ENCODE measurements at places on chromosomes 5 and 9.

- DNase-seq = no peak
Measured at GRCh38 chr9:104319685-104320084, 184.4 kb upstream of the OR13F1 start.

DNA sequence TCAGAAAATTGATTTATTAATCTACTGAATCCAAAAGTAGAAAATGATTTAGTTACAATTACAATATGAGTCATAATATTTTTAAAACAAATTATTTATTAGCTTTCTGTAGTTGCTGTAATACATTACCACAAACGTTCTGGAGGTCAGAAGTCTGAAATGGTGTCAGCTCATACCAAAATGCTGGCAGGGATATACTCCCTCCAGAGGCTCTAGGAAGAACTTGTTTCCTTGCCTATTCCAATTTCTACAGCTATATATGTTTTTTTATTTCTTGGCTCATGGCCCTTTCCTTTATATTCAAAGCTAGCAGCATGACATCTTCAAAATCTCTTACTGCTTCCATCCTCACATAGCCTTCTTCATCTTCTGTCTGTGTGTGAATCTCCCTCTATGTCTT lies 667.9 kb upstream of the ITGA1 start:
- DNase-seq = no peak

DNA sequence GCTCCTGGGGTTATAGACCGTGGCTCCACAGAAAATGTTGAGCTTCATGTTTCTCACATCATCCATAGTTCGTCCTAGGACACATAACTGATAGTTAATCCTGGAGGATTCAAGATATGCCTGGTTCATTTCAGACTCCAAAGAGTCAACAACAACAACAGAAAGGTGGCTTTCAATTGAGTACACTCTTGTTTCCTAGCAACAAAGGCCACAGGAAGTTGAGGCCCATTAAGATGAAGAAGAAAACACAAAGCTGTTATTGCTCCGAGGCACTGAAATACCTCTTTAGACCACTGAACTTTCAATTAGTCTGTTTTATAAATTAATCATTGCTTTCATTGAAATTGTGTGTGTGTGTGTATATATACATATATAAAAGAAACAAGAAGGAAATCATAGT lies 154.5 kb downstream of the YIPF5 start:
- no peak for DNase-seq

GRCh38 chr5:54932789-54933188 lies 52.6 kb downstream of the ESM1 start:
- DNase-seq = no peak

DNA sequence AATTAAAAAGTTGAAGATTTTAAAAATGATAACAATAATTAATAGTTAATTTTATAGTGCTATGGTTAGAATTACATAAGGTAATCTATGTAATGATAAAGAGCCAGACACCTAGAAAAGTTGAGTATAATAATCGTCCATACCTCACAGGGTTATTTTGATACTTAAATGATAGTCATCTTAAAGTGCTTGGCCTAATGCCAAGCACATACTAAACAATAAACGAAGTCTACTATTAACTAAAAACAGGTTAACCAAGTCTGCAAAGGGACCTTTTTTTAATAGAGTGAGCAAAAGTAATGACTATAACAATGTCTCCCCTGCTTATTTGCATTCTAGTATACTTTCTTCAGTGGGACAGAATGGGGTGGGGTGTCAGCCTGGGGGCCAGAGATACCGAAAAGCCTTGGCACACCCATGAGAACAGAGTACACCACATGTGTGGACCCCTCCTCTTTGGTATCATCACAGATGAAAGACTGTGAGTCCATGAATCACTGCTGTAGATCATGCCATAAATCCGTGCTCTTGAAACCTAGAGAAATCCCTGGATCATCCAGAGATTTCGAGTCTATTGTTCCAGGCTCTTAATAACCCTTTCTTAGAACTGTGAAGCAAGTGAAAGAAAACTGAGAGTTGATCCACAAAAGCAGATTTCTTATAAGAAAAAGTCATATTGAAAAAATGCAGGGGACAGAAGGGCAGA lies 249.5 kb downstream of the PRELID2 start:
- DNase-seq = no peak

DNA sequence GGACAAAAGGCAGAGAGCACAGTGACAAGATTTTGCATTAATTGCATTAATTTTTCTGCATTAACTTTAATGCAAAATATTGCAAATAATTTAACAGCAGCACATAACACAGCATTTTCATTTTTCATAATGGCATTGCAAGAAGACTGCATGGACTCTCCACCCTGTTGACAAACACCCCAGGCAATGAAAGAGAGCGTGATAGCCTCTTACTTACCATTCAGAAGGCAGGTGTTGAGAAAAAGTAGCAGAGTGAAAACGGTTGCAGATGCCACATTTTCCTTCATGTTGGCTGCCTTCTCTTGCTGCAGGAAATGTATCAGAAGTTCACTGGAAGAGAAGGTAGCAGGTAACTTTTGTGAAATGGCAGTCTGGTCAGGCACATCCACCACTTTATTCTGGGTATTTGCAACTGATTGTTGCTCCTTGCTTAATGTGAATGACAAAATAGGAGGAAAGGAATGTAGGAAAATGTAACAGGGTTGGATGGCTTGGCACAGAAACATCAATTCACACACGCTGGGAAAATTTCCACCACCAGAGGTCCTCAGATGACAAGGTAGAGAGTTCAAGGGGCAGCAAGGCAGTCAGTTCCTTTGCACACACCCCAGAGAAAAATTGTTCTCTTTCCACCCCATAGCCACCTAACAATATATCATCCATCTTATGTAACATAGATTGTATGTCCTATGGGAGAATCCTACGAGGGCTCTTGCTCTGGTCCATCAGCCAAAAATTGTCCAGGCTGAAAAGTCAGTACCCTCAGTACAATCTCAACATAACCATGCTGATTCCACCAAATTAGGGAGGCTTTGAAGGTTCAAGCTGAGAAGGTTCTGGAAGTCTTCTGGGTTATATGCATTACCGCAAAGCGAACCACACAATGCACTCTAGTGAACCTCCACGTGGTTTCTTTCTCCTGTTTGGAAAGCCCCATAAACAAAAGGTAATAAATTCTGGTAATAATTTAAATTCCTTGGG lies 41.9 kb upstream of the AGXT2 start:
- DNase-seq = peak; percentile 14

All from stimulated activated CD8-positive, alpha-beta memory T cell treated with anti-CD3 and anti-CD28 coated beads, Interleukin-2, amount 100 ng/mL, for 1 hour (primary cell).